Neural progenitor cell (in vitro differentiated cells): ENCODE measurements at places on chromosomes 2 and 18. TPM values are rescaled to one million over a fixed set of nuclear protein-coding genes. Genes with fewer than 3 reads are reported as not detected.
A peak's percentile ranks its signal among the peaks of the same experiment; 100 is the strongest.

The TXNDC2 gene
- total RNA-seq: not detected in 2 replicates

The AQP12B gene
- not detected in 2 replicates for total RNA-seq

The REEP1 gene
- 0.88 and 0.93 TPM in 2 replicates for total RNA-seq

- DNase-seq: peak; percentile 2
Observed at GRCh38 chr2:91442246-91442905, 2750.9 kb downstream of the RPIA start.

DNA sequence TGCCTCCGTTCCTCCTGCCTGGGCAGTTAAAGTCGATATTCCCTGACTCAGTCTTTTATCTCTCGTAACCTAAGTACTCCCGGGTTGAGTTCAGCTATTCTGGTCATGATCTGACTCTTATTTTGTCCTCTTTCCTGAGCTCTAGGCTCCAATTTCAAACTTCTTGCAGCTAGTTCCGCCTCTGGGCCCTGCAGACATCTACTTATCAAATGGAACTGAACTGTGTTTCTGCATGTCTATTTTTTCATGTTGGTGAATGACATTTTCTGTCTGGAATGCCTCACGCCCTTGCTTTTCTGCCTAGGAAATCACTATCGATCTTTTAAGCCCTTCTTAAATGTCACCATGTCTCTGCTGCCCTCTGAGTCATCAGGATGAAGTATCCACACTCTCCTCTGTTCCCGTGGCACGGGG is 101.5 kb downstream of the VAPA start:
- no peak for DNase-seq

- no peak for DNase-seq
Observed at GRCh38 chr2:226956659-226957058, 120.8 kb downstream of the RHBDD1 start.

- DNase-seq: peak; percentile 77
Observed at GRCh38 chr2:147082850-147083522, 761.8 kb upstream of the ACVR2A start.

- peak; percentile 3 for DNase-seq
Observed at GRCh38 chr18:9334973-9335696, 562 bp downstream of the TWSG1 start.
